Epithelial cell of esophagus (primary cell): ENCODE measurements at places on chromosomes 11 and 22.

GRCh38 chr11:126318574-126319373 lies 14.9 kb downstream of the DCPS start:
- peak; percentile 95 for DNase-seq

- no peak for DNase-seq
These were observed 50.1 kb downstream of the LRRC32 start for GRCh38 chr11:76620489-76620888.

DNA sequence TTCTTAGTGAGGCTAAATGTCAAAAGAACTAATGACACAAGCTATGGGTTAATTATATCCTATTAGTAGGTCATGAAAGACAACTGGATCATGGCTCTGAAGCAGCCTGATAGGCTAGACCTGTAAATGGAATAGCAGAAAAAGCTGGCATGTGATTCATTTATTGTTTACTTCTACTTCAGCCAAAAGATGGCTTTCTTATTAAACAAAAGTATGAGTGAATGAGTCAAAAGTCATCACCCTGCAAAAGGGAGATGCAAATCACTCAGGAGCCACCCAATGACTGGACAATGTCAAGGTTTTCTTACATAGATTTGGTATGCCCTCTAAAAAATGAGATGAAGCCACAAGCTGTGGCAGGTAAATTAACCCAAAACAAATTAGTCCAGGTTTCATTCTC lies 138.0 kb downstream of the TRPC6 start:
- peak; percentile 51 for DNase-seq

- DNase-seq, result peak; percentile 63
These were observed 74.8 kb downstream of the APOL5 start for GRCh38 chr22:35792506-35792905.

GRCh38 chr22:38317995-38318715 lies 922 bp upstream of the CSNK1E start:
- DNase-seq, result peak; percentile 99

- DNase-seq, result peak; percentile 37
These were observed 9.7 kb upstream of the LRRC55 start for GRCh38 chr11:57172031-57172430.

GRCh38 chr11:37811349-37811748 lies 1213.3 kb upstream of the RAG2 start:
- DNase-seq, result no peak

GRCh38 chr11:62710001-62710345 lies 2.5 kb downstream of the GNG3 start:
- DNase-seq, result no peak

- no peak for DNase-seq
These were observed 40.2 kb upstream of the SLC5A12 start for GRCh38 chr11:26762089-26762488.

- no peak for DNase-seq
These were observed 203.5 kb upstream of the MTNR1B start for GRCh38 chr11:92765965-92766371.

DNA sequence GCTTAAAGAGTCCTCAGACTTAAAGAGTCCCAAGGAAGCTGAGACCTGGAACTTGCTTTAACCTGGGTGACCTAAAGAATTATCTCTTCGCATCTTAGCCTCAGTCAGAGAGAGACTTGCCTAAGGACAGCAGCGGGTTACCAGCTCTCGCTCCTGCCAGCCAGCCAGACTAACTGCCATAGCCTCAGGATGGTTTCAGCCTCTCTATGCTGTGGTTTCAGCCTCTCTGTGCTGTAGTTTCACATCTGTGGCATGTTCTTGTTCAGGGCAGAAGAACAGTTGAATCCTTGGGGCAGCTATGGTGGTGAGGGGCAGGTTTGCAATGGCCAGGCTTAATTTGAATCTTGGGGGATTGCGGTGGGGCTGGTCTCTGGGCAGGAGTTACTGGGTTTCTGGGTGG lies 2.3 kb downstream of the FRMD8 start:
- no peak for DNase-seq

- no peak for DNase-seq
These were observed 662.6 kb downstream of the NTM start for GRCh38 chr11:132033051-132033450.

DNA sequence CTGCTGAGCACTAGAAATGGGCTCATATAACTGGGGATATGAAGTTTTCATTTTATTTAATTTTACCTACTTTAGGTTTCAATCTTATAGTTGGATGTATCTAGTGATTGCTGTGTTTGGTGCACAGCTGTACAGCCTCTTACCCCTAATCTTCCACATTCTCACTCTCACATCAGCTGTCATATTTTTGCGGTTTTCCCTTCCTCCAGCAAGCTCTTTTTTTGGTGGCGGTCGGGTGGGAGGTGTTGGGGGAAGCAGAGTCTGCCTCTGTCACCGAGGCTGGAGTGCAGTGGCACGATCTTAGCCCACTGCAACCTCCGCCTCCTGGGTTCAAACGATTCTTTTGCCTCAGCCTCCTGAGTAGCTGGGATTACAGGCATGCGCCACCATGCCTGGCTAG lies 445.1 kb upstream of the ISX start:
- DNase-seq, result no peak

GRCh38 chr11:116374085-116374484 lies 398.7 kb downstream of the BUD13 start:
- DNase-seq, result no peak

DNA sequence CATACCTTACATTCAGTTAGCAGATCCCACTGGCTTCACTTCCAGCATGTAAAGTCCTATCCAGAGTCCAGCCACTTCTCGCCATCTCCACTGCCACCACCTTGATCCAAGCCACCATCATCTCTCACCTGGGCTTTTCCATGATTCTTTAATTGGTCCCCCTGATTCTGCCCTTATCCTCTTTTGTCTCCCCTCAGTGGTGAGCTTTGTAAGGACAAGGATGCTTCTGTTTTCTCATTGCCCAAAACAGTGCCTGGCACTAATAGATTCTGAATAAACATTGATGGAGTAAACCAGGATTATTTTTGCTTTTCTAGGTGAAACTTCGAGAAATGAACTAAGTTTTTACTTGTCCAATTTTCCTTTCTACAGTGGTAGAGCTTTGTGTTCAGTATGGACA lies 4.4 kb downstream of the POLA2 start:
- no peak for DNase-seq

- peak; percentile 69 for DNase-seq
These were observed 1152.4 kb downstream of the LRRC4C start for GRCh38 chr11:40306938-40307548.

DNA sequence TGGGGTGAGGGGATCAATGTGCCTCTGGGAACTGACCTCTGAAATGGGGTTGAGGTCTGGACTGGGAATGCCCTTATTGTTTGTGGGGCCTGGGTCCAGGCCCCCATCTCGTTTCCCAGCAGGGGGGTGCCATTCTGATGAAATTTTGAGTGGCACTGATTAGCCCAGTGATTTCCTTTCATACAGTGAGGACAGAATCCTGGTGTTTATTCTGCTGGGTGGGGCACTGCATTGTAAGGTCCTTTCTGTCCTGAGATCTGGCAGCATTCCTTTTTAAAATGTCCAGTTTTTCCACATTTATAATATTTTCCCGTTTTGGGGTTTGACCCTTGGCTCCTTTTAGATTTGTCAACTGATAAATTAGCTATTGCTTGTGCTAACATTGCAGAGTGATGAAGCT lies 27.1 kb downstream of the OR10A6 start:
- DNase-seq, result no peak

GRCh38 chr11:68367252-68367651 lies 54.9 kb downstream of the LRP5 start:
- no peak for DNase-seq

DNA sequence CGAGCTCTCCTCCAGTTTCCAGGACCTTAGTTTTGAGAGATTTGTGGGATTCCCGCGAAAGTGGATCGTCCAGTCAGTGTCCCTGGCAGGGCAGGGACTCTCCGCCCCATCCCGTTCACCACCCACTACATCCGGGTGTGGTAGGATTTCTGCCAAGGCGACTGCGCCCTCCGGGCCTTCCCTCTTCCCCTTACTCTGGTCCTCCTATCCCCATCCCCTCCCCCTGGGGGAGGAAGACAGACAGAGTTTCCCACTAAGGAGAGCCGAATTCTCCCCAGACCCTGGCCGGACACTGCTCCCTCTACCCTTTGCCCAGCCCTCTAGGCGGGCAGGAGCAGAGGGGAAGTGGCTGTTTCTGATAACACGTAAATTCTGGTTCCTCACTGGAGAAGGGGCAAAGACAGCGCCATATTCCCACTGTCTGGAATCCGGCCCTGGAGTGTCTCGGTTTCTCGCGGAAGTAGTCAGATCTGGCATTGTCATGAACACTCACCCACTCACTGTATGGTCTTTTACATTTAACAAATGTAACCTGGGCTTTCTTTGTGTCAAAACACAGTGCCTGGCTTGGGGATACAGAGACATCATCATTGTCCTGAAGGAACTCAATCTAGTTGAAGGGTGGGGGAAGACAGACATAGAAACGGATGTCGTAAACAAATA lies 1.1 kb upstream of the NECTIN1 start:
- peak; percentile 62 for DNase-seq

GRCh38 chr11:8796941-8797340 lies 114.0 kb upstream of the AKIP1 start:
- no peak for DNase-seq

GRCh38 chr11:128261011-128261421 lies 326.3 kb downstream of the ETS1 start:
- no peak for DNase-seq

DNA sequence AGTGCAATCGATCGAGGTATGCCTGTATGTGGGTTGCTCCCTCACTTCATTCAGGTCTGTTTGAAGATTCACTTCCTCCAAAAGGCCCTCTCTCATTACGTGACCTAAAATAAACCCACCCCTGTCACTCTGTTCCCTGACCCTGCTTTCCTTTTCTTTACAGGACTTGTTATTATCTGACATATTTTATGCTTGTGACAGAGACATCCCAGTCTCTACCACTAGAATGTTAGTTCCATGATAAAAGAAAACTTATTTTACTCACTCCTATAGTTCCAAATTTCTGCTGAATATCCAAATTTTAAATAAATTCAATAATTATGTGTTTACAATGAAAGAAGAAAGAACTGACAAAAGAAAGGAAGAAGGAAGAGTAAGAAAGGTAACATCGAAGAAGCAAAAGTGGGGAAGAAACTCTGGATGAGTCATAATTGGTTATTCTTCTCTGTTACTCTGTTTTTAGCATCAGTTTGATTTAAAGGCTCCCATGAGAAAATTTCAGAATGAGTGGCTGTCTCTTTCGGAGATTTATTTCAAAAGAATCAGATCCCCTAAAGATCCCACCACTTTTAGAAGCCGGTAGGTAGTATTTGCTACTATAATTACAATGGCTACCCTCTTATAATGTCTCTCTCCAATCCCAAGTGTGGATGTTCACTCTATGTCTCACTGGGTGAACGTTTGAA lies 33.5 kb downstream of the ENTHD1 start:
- DNase-seq, result no peak

GRCh38 chr22:20968281-20968977 lies 1.4 kb downstream of the AIFM3 start:
- no peak for DNase-seq

DNA sequence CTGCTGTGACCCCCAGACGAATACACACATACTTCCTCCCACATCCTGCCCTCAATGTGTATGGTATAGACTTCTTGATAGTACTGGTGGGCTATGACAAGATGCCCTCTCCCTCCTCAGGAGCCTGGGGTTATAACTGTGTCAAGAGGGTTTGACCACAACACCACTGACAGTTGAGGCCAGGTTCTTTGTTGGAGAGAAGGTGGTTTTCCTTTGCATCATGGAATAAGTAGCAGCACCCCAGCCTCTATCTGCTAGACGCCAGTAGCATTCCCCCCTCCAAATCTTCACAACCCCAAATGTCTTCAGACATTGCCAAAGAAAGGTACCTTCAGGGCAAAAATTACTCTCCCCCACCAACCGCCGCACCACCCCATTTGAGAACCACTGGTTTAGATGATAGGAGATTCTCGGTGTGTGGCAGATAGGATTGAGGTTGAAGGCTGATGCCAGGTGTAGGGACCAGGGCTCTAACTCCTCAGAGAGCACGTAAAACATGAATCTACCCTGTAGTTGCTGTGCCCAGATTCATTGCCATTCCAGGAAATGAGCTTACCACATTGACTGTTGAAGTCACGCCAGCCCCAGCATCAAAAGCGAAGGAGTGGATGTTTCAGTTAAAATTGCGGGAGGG lies 5.5 kb upstream of the MYO18B start:
- no peak for DNase-seq

GRCh38 chr22:46750863-46751443 lies 11.5 kb upstream of the TBC1D22A start:
- DNase-seq, result no peak

GRCh38 chr11:85596886-85597285 lies 30.3 kb downstream of the DLG2 start:
- no peak for DNase-seq

DNA sequence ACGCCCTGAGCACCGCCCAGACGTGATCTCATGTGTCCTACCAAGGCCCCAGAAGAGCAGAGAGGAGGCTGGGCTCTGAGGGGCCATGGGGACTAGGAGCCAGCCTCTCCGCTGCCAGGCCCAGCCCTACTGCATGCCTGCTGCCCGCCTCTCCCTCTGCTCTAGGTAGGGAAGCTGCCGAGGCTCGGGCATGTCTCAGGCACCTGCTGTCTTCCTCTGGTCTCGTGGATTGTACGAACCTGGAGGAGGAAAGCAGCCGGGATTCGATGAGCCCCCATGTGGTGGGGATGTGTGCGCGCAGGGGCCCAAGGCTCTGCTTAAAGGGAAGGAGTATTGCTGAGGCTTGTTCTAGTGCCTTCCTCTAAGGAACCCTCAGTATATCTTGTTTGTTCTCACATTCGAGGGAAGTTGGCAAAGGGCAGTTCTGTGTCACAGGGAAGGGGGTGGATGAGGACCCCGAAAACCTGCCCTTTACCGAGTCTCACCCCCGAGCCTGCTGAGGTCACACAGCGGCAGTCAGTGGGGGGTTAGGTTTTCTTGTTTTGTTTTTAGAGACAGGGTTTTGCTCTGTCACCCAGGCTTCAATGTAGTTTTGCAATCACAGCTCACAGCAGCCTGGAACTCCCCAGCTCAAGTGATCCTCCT lies 21.2 kb downstream of the DAGLA start:
- peak; percentile 22 for DNase-seq

DNA sequence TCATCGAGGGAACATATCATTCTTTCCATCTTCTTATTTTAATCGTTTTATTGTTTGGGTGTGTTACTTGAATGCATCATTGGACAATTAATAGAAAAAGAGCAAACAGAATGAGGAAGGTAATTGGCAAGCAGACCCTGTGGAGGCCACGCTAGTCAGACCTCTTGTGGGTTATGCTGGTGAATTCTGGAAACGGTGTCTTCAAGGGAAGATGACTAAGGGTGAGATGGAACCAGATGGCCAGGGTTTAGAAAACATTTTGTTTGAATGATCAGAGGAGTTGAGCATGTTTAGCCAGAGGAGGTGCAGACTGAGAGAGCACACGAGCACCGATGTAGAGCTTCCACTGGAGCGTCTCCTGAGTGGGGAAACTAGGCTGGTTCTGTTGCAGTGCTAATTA lies 8.5 kb downstream of the ST14 start:
- peak; percentile 58 for DNase-seq
